Stimulated activated CD8-positive, alpha-beta memory T cell treated with anti-CD3 and anti-CD28 coated beads, Interleukin-2, amount 100 ng/mL, for 1 hour (primary cell): ENCODE measurements at places on chromosomes 11 and 22.

DNA sequence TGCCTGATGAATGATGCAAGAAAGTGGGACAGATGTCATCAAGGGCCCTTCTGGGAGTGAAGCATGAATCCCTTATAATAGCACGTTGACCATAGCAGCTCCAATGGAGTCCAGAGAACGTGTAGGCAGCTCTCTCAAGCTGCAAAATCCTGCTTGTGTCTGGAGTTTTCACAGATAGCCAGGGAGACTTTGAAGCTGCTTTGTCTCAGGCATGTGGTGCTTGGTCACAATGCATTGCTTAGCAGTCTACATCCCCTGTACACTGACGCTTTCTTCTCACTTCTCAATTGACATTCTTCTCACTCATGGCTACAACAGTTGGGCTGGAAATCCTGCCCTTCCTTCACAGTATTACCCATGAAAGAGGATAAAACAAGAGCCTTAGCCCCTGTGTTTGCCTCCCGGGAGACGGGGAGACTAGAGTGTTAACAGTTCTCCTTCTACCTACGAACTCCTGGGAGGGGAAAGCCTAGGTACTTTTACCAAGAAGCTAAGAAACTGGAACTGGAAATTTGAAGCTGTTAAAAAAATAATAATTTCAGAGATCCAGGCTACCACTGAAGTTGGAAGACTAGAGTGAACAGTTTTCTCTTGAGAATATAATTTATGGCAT, 20.7 kb upstream of the MMP7 start:
- DNase-seq, result no peak

DNA sequence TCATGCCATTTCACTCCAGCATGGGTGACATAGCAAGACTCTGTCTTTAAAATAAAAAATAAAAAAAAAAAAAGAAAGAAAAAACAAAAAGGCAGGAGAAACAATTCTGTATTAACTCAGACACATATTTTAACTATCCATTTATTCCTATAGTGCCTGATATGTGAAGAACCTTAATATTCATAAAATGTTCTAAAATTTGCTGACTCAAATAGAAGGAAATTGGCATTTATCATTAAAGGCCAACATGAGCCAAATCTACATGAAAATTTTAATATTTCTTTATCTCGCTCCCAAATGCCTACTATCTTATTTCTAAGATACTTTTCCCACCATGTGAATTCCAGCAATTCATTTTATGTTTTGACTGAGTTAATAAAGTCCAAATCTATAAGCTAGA, 18.9 kb downstream of the PITPNB start:
- no peak for DNase-seq

GRCh38 chr11:121300313-121300971, 7.9 kb downstream of the SC5D start:
- no peak for DNase-seq

- DNase-seq, result peak; percentile 44
These were observed 42.1 kb upstream of the KLHL35 start for GRCh38 chr11:75474878-75475766.

GRCh38 chr11:133951327-133952198, 5.2 kb downstream of the IGSF9B start:
- DNase-seq, result no peak

GRCh38 chr11:18452927-18453326, 2.7 kb upstream of the LDHAL6A start:
- DNase-seq, result no peak

GRCh38 chr11:116932181-116932580, 94.8 kb upstream of the APOA1 start:
- DNase-seq, result no peak

- DNase-seq, result no peak
These were observed 177.1 kb upstream of the RAG2 start for GRCh38 chr11:36775130-36775529.

GRCh38 chr11:61049063-61049377, 53.3 kb upstream of the CD5 start:
- DNase-seq, result no peak

DNA sequence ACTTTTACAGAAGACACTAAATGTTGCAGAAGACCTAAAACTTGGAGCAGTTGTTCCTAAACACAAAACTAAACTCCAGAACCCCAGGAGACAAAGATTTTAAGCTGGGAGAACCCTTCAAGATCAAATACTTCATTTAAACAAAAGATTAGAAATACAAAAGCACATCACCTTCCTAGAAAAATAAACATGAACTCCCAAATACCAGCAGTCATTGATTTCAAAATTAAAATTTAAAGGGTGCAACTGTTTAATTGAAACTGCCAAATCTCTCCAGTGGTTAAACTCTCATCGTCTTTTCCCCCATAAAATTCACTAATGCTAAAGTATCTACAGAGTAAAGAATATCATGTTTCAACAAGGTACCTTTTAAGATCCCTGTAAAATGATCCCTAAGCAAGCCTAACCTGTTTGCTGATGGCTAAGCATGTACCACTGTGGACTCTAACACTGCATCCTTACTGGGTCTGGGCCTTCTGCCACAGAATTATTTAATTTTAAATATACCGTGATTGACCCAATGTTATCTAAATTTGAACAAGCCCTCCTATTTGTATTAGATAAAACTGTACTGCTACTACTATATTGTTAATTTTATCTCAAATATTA, 53.7 kb upstream of the CCDC34 start:
- DNase-seq, result no peak

DNA sequence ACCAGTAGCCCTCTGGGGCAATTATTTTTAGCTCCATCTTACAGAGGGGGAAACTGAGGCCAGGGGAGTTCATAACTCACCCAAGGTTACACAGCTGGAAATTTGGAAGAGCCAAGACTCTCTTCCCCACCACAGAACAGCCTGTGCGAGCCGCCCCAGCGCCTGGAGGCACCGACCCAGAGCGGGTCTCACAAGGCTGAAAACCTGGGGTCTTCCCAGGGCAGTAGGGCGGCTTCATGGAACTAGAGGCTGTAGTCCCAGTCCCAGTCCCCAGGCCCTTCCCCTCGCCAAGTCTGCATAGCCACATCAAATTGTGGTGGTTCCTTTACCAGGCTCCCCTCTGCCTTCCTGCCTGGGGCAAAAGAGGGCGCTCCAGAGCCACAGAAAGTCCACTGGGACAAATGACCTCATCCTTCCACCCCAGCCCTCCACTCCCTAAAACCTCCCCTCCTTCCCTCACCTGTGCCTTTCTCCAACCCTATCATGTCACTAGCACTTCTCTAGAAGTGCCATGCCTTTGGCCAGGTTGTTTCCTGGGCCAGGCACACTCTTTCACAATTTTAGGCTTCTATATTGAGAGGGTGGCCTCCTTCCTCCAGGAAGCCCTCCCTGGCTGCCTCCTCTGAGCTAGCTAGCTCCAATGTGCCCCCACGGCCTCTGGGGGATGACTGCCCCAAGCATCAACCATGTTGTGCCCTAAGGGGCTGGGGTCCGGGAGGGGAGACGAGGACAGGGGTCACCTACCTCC, 15.2 kb upstream of the CDC42EP1 start:
- no peak for DNase-seq

DNA sequence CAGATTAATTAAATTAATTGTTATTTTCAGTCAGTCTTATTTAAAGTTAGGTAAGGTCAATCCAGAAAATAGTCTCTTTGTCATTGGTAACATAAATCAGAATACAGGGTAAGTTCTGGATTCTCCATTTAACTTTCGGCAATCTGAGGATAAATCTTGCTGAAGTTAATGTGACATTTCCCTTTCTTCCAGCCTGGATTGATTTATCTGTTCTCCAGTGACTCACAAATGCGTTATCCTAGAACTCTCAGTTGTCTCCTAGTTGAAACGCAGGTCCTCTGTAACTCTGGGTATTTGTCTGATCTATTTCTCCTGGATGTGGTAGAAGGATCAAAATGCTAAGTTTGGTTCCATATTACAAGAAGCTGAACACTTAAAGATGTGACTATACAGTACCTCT, 21.0 kb downstream of the OR51E1 start:
- DNase-seq, result no peak

DNA sequence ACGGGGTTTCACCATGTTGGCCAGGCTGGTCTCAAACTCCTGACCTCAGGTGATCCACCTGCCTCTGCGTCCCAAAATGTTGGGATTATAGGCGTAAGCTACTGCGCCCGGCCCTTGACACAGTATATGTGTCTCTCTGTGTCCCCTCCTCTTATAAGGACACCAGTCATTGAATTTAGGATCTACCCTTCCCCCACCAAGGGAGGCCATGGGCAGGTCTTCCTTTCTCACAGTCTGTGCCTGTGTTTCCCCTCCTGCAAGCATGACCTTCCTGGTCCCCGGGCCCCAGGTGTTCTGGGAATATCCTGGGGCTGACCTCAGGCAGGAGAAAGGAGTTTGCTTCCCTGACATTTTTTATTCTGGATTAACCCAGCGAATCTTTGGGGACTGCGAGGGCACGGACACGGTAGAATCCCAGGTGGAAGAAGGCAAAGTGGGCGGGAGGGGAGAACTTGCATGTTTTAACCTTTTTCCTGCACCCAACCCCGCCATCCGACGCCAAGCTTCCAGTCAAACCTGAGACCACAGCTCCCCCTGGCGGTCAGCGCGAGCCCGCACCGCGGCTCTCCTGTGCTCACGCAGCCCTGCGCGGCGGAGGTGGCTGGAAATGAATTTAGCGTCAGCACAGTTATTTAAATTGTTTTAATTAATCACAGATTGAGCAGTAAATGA, 42.1 kb upstream of the ISX start:
- no peak for DNase-seq

- no peak for DNase-seq
These were observed 222.5 kb upstream of the KIRREL3 start for GRCh38 chr11:127223026-127223425.

DNA sequence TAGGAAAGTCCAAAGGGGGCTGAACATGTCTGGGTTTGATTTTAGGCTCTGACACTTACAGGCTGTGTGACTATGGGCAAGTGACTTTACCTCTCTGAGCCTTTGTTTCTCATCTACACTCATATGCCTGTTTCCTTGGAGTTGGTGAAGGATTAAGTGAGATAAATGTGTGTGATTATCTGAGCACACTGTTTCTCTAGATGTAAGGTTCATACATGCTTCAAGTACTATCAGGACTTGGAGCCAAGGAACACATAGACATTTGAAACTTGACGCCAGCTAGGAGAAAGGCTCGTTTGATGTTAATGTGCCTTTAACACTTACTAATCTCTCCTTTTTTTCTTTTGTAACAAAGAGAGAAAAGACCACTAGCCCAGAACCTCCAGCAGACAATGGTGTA, 9.7 kb downstream of the CRYBB1 start:
- DNase-seq, result no peak

GRCh38 chr11:94504689-94505293, 7.5 kb upstream of the C11orf97 start:
- no peak for DNase-seq

GRCh38 chr11:86458294-86459001, 83.8 kb downstream of the CCDC81 start:
- DNase-seq, result no peak

DNA sequence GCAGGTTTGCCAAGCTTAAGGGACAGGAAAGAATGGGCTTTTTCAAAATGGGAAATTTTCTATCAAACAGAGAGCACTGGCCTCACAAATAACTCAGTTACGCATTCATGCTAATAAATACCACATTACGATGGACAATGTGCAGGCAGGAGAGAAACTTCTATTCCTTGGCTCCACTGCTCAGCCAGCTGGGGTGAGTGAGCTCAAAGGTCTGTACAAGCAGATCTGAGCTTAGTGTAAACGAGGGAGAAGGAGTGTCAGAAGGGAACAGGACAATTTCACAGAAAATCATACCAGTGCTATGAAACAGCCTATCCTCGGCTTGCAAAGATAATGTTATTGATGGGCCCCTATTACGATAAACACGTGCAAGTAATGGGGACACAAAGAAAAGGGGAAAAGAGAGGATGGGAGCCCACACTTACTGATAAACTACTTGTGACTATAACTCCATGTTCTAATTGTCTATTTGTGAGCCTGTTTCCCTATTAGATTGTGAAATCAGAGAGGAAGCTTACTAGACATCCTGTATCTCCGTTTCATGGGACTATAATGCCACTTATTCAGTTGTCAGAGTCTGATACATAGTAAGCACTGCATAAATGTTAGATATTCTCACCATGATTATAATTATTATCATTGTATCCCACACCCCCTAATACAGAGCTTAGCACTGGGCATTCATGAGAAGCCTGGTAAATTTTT, 46.3 kb downstream of the AMOTL1 start:
- DNase-seq, result no peak

DNA sequence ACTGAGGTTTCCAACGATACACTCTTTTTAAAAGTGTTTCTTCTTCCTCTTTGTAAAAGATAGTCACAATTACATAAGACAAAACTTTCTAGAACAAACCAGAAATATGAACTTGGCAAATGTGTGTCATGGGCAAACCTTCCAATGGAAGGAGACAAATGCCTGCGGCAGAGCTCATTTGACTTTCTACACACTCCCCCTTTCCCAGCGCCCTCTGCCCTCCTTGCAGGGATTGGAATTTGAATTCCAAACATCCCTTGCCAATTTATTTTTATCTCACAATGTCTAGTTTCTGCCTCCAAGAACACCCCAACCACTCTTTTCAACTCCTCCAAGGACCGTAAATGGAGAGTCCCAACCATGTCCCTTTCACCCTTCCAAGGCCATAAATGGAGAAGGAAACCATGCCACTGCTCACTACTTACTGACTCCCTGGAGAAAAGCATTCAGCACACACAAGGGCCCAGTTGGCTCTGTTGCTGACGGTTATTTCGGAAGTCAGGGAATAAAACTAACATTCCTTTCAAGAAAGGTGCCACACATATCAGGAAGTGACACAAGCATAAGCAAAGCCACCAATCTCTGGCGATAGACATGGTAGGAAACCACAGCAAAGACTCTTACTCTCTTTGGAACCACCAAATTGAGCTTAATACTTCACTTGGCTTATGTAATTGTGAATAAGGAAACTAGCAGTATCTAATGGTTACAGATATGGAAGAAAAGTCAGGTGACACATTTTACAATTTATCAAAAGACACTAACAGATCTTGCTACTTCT, 15.0 kb upstream of the ESAM start:
- no peak for DNase-seq

GRCh38 chr11:86396396-86396795, 21.7 kb downstream of the CCDC81 start:
- DNase-seq, result no peak

GRCh38 chr11:75245356-75246005, 4.9 kb downstream of the TPBGL start:
- DNase-seq, result no peak

DNA sequence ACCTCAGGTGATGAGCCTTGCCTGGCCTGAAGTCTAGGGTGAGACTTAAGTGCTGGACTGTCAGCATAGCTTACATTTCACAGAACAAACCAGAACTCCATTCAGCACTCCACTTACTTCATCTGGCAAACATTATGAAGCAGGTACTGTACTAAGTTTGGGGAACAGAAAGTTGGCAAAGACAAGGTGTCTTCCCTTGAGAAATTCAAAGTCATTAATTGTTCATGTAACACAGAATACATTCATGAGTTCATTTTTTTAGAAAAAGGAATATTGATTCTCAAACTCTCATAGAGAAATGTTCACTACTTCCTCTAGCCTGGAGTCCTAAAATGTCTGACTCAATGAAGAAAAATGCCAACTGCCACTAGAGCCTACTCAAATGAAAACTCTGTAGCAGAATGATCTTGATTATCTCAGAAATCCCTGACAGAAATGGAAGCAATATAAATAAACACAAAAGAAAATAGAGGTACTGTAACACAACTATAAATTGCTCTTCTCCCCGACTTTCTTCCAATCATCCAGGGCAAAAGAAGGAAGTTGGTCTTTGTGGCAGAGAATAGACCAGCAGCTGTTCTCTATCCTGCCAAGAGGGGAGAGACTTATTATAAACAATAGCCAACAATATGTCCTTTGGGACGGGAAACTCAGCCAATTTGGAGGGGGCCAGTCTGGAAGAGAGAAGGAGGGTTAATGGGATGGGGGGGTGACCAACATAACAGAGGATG, 129.2 kb upstream of the MTMR2 start:
- no peak for DNase-seq
